AML-193 (cell line): ENCODE measurements at places on chromosomes 2 and 18.
A peak's percentile ranks its signal among the peaks of the same experiment; 100 is the strongest.

DNA sequence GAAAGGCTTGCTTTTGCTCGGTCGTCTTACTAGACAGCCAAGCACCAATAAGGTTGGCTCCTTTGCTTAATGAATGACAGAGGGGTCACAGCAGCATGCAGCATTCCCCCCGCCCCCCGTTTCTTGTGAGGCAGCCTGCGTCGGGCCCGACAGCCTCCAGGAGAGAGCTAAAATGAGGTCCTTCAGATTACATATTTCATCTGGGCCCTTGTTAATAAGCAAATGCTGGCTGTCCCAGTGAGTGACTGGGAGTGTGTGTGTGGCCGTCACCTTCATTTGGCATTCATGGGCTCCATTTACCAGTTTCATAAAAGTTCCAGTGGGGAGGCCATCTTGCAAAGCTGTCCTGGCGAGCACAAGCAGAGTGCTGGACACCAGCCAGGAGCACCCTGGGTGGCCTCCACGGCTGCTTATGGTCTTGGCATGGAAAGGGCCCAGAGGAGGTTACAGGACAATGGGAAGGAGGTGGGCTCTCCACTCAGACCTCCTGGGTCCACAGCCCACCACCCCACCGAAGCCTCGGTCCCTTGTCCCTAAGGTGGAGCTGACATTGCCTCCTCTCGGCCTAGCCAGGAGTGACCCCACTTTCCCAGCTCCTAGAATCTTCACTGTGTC lies 37.2 kb downstream of the ODC1 start:
- no peak for DNase-seq

DNA sequence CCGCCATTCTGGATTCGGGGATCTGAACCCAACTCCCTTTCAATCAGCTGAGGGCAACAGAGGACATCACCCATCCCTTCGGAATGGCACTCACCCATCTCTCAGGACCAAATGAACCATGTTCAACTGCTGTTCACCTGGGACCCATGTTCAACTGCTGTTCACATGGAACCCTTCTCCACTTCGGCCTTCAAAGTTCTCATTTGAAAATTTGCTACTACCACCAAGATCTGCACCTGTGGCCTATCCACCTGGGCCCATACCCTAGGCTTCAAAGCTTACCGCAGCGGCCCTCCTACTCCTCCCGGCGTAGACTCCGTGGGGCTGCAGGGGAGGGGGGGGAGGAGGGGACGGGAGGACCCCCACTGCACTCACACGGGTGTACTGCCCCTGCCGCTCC lies 119.2 kb upstream of the ANKRD30BL start:
- no peak for DNase-seq

- DNase-seq = no peak
Measured at GRCh38 chr18:11308499-11308898, 159.1 kb upstream of the PIEZO2 start.

- no peak for DNase-seq
Measured at GRCh38 chr2:6167592-6168138, 475.5 kb downstream of the SOX11 start.

DNA sequence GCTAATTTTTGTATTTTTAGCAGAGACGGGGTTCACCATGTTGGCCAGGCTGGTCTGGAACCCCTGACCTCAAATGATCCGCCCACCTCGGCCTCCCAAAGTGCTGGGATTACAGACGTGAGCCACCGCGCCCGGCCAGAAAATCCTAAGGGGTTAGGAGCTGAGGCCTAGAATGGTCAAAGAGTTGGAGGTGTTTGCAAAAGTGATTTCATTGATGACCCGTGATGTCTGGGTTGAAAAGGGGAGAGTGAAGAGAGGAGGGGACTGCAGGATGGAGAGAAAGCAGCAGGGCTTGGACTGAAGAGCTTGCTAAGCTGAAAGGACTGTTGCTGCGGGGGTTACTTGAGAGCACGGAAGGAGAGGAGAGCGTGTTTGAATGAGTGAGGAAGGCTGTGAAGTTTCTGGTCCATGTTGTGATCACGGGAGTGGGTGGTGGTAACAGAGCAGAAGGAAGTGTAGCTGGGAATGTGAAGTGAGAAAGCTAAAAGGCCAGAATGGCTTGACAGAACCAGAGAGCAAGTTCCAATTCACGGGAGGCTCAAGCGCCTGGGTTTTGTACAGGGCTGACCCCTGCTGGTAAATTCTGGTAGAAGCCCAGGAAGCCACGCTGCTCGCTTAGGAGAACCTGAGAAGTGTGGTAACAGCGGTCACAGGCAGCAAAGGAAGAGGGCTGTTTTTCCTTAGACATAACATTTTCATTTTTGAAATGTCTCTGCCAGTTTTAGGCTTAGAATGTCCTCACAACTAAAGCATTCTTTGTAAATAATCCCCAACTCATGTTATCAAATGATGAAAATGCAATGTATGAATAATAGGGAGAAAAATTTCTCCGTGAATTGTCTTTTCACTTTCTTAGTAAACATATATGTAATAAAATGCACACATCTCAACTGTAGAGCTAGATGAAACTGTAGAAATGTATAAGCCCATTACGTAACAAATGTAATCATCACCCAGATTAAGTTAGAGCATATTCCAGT lies 40.5 kb upstream of the ACTR2 start:
- peak; percentile 58 for DNase-seq

- DNase-seq = no peak
Measured at GRCh38 chr2:234003972-234004617, 46.4 kb upstream of the SPP2 start.

- no peak for DNase-seq
Measured at GRCh38 chr2:60498127-60498815, 55.2 kb downstream of the BCL11A start.

GRCh38 chr2:101114268-101114783 lies 36.9 kb downstream of the TBC1D8 start:
- DNase-seq = no peak

- no peak for DNase-seq
Measured at GRCh38 chr2:149141046-149141445, 102.5 kb downstream of the LYPD6B start.

- DNase-seq = no peak
Measured at GRCh38 chr2:147843864-147844696, 749 bp upstream of the ACVR2A start.

- DNase-seq = peak; percentile 63
Measured at GRCh38 chr18:8704361-8705237, 757 bp upstream of the MTCL1 start.

GRCh38 chr18:941331-941730 lies 36.7 kb downstream of the ADCYAP1 start:
- no peak for DNase-seq

DNA sequence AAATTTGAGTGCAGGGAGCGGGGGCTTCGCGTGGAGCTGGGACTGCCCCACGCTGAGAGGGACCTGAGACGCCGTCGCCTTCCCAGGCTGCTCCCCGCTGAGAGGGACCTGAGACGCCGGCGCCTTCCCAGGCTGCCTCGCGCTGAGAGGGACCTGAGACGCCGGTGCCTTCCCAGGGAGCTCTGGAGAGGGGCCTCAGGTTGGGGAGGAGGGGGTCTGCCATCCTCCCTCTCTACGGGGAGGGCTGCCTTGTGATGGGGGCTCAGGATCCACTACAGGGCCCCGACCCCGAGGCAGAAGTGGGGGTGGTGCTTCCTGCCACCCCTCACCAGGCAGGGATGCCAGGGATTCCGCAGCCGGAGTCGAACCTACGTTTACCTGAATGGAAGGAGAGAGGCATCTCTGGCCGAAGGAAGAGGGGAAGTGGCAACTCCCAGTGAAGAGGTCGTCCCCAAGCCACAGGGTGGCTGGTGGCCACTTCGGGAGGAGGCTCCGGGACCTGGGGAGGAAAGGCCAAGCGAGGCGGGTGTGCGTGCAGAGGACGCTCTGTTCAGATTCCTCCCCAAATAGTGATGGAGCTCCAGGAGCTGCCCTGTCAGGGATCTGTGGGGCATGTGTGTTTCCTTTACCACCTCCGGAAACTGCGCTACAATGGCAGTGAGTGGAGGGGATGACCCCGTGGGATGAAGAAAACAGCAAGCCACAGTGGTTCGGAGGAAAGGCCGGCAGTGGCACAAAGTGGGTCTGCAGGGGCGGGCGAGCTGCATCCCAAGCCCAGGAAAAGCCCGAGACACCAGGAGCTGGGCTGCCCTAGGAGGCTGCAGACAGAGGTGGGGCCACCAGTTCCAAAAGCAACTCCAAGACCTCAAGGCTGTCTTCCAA lies 108.2 kb upstream of the CTDP1 start:
- no peak for DNase-seq

DNA sequence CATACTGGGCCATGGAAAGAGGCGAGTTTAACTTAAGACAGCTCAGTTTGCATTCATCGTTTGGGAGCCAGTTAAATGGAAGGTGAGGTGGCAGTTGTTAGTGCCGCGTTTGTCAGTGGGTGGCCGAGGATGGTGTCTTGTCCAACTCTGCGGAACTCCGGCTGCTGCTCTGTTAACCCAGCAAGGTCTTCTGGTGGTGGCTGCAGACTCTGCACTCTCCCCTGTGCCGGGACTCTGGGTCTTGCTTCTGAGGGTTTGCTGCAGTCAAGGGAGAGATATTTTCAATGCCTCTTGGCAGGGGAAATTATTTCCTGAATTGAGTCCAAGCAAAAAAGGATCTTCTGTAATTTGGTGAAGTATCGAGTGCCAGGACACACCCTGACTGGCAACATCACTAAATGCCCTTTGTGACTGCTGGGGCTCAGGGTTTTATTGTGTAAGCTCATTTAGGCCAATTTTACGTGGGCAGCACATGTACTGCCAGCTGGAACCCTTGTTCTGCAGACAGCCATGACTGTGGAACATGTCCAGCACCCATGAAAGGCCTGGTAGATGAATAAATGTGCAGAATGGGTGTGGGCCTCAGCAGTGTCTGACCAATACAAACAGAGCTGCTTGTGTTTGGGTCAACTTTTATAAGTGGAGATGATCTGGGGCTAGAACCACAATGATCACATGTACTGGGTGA lies 58.1 kb downstream of the IL1R2 start:
- DNase-seq = no peak

DNA sequence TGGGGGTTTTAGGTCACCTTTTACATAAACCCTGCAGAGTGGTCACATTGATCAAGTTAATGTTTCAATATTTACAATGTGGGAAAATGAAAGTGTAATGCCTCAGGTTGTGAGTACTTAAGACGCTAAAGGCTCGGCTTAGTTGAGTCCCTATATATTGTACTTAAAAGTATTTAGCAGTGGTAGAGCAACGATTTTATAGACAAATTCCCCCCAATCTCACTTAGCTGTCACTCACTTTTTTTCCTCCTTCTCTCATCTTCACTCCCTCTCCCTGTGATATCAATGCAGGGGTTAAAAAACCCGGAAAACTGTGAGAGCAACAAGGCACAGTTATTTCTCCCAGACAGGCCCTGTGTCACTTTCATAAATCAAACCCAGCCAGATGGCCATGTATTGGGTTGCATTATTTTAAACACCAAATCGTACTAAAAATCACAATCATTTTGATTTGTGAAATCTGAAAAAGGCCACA lies 5.4 kb downstream of the POU3F3 start:
- DNase-seq = no peak

DNA sequence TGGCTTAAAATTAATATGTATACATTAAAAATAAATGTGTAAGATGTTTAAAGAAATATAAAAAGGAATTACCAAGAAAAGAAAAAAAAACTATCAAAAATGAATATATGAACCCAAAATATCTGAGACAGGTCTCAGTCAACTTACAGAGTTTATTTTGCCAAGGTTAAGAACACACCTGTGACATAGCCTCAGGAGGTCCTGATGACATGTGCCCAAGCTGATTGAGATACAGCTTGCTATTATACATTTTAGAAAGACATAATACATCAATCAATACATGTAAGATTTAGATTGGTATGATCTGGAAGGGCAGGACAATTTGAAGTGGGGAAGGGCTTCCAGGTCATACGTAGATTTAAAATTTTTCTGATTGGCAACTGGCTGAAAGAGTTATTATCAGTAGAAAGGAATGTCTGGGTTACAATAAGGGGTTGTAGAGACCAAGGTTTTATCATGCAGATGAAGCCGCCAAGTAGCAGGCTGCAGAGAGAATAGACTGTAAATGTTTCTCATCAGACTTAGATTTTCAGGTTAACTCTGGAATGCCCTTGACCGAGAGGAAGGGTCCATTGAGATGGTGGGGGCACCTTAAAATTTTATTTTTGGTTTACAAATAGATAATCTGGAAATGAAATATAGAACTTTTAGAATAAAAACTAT lies 74.7 kb downstream of the EXOC6B start:
- DNase-seq = no peak

DNA sequence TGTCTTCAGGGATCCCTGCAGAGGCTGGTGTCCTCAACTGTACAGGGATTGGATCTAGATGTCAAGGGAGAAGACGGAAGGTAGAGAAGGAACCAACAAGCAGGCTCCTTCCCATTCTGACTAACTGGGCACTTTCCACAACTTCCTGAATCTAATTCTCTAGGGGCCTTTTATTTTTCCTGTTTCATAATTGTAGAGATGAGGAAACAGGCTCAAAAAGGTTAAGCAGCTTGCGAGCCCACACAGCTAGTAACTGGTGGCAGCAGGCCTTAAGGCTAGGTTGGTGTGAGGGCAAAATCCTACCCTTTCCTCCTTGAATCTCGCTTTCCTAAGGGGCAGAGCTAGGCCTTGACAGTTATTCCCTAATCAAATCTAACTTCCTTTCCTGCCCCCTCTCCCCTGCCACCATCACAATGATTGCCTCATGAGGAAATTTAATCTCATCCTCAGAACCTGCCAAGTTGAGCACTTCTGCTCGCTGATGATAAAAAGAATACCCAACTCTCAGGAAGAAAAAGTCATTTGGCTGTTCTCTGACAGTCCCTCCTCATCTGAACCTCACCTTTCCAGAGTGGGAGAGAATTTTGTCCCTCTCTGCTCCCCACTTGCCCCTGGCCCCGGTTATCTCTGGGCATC lies 35.7 kb upstream of the POLE4 start:
- DNase-seq = peak; percentile 92

DNA sequence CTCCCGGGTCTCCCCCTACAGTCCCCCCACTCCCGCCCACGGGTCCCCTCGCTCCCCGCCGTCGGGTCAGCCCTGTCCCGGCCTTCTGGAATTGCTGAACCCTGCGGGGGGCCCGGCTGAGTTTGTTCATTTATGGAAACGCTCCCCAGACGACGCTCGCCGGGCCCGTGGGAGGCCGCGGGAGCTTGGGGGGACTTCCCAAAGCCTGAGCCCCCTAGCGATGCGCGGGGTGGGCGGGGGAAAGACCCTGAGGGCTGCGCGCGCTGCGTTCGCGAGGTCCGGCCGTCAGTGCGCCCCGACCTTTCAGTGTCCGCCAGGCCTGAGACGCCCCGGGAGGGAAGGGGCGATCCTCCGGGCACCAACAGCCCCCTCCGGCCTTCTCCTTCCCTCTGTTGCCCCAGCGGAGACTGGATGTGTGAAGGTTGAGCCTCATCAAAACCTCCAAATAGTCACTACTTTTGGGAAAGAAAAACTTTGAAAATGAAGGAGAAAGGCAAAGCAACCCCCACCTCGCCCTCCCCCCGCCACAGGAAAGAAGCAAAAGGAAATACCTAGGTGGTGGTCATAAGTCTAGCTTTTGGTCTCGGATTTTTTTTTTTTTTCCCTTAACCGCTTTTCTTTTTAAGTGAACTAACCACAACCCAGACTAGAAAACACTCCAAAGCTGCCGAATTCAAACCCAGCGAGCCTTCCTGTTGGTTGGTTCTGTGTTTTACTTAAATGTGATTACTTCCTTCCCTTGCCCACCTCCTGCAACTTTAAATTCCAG lies 509 bp upstream of the CYS1 start:
- no peak for DNase-seq
